ENCODE measurements at places on chromosomes 2 and 18.

DNA sequence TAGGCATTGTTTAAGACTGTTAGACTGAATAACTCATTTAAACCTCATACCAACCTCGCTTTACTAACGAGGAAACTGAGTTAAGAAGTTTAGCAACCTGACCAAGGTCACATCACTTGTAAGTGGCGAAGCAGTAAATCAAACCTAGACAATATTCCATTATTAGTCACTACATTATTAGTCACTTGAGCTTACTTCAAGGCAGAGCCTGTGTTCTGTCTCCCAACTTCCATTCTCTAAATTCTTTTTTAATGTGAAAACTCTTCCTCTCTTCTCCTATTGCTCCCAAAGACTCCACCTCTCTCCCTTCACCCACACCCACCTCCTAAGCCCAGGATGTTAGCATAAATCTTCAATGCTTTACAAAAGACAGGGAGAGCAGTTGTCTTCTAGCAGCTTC, 156.5 kb downstream of the ARL6IP6 start:
- peak; percentile 27 for DNase-seq

- no peak for DNase-seq
Measured at GRCh38 chr2:118878531-118879149, 31.2 kb upstream of the EN1 start.

- DNase-seq: peak; percentile 46
Measured at GRCh38 chr2:152508446-152508845, 173.5 kb downstream of the FMNL2 start.

DNA sequence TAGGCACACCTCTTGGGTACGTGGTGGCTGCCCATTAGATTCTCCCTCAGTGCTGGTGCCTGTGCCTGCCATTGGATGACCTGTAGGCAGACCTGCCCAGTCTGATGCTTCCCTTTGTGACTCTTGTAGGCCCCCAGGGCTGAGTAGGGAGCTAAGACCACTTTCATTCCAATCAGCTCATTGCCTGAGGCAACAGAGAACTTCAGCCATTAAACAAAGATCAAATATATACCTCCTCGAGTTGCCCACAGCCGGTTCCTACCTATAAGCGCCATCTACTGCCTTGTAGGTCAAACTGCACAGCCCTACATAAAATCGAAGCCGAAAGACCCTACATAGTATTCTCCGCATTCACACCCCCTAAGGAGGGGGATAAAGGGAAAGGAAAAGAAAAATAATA, 184.6 kb downstream of the ETAA1 start:
- no peak for DNase-seq

DNA sequence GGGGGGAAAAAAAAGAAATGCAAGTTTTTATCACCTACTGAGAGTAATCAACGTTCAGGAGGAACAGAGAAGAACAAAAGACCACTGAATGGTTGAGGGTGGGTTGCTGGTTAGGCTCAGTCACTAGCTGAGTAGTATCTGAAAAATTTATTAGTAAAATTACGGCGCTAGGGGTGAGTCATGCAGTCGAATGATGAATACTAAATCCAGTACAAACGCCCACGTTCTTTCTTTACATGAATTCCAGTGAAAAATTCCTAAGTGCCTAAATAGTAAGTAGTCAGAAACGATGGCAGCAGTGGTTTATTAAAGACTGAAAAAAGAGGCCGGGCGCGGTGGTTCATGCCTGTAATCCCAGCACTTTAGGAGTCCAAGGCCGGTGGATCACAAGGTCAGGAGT, 52.0 kb downstream of the TEKT4 start:
- DNase-seq: peak; percentile 1

DNA sequence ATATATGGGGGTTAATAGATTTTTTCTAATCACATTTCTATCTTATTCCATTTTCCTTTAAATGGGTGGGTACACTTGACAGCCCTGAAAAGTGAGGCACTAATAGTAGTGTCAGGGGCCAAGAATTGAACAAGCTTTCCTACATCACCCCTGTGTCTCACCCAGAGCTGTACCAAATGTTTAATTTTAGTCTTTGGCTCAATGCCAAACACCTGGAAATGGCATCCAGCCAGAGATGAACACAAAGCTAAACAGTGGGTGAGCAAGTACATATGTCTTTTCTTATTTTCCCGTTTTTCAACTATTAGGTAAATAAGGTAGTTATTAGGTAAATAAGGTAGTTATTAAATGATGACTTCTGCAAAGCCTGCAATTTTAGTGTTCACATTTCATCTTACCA, 276.3 kb upstream of the ERBB4 start:
- DNase-seq: no peak

GRCh38 chr2:188869550-188869949, 104.6 kb upstream of the COL3A1 start:
- no peak for DNase-seq

- DNase-seq: no peak
Measured at GRCh38 chr2:115549611-115550130, 1107.2 kb downstream of the DPP10 start.

DNA sequence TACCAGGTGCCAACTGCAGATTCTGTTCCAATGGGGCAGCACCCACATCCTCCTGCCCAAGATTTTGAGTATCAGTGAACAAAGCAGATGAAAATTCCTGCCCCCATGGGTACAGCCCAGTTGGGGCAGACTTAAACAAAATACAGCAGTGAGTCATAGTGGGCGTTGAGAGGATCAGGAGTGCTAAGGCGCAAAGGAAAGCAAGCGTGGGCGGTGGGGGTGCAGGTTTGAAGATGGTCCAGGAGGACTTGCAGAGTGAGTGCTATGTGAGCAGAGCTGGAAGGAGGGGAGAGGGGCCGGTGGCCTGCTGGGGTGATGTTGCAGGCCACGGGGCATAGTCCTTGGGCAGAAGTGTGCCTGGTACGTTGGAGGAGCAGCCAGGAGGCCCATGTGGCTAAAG, 24.7 kb downstream of the STEAP3 start:
- DNase-seq: peak; percentile 29

DNA sequence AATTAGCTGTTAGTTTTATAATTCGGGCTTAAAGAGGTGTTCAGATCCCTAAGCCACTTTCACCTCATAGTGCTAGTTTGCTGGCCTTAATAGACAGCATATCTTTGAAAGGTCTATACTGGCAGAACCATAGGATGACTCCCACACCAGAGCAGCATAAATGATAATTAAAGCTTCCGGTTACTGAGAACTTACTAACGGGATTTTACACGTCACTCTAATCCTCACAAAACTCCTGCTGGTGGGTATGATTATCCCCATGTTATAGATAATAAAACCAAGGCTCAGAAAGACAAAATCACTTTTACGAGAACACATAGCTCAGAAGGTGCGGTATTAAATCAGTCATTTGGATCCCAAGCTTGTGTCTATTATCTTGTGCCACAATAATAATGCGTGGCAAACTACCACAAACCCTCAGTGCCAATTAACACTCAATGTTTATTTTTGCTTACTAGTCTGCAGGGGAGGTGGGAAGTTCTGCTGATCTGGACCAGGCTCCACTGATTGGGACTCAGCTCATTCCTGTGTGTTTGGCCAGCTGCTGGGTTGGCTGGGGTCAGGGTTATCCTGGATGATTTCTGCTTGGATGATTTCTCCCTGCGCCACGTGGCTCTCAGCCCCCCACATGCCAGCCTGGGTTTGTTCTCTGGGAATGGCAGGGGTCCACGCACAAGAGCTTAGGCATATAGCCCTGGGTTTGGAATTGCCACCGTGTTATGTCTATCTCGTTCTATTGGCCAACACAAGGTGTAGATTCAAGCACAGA, 62.3 kb downstream of the TRIB2 start:
- DNase-seq: no peak

DNA sequence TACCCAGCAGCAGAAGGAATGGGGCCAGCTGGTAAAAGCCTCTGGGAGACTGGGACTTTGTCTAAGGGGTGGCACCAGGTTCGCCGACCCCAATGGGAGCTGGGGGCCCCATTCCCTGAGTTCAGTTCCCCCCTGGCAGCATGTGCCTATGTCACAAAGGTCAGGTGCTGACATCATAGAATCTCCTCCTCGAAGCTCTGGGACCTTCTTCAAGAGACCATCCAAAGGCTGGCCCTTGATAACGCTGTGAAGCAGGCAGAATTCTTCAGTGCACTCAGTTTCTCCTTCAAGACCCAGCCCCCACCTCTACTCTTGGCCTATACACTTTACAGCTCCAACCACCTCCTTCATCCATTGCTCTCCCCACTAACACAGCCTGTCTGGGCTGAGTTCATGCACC, at the start of gene PRR30:
TSS of gene PRR30 (minus strand) at position 101 of the 400 bp plus-strand sequence. CDS start 1,081 bp downstream, outside the sequence.
- no peak for DNase-seq

GRCh38 chr2:177882501-177882900, 190.1 kb downstream of the PDE11A start:
- no peak for DNase-seq

GRCh38 chr2:60965499-60965785, 52.1 kb upstream of the PEX13 start:
- DNase-seq: no peak

DNA sequence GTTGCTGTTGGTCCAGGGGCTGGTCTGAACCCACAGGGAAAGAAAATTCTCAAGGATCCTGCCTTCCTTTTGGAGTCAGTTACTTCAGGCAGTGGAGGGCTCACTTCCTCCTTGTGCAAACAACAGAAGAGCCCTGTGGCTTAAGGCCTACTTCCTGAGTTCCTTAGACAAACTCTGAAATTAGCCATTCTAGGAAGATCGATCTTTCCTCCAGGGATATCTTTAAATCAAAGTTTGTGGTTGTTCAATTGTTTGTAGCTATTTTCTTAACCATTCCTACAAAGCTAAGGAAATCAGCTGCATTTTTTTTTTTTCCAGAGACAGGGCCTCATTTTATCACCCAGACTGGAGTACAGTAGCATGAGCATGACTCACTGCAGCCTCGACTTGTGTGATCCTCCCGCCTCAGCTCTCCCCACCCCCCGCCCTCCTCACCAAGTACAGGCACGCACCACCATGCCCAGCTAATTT, 156.0 kb downstream of the TANC1 start:
- peak; percentile 93 for DNase-seq

- no peak for DNase-seq
Measured at GRCh38 chr2:46812361-46813019, 103.1 kb downstream of the MCFD2 start.

DNA sequence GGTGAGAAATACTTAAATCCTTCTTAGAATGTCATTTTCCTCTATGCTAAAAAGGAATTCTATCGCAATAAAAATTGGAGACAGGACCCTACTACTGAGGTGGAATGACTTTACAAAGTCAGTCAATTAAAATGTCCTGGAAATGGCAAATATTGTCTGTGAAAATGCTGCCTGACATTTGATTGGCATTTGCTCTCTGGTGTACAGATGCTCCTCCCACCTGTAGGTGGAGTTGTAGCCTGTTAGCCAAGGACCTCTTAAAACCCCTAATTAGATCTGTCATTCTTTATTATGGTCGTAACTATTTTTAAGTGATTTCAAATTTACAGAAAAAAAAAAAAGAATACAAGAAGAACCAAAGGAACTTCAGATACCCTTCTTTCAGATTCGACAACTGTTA, 393.1 kb upstream of the KLHL29 start:
- no peak for DNase-seq

DNA sequence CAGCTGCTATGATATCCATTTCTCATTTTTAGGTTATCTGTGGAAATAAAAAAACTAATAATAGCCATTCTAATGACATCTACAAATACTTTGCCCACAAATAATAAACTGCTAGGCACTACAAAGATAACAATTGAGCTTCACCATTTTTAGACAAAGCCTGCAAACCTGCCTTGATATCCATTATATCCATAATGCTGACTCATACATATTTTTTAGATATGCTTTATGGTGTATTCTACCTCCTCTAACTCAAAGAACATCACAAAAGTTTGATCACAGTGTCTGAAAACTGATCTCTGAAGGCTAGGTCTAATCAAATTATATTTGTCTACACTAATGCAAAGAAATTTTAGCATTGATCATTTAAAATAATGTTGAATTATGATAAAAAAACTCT, 138.4 kb downstream of the HNMT start:
- no peak for DNase-seq

DNA sequence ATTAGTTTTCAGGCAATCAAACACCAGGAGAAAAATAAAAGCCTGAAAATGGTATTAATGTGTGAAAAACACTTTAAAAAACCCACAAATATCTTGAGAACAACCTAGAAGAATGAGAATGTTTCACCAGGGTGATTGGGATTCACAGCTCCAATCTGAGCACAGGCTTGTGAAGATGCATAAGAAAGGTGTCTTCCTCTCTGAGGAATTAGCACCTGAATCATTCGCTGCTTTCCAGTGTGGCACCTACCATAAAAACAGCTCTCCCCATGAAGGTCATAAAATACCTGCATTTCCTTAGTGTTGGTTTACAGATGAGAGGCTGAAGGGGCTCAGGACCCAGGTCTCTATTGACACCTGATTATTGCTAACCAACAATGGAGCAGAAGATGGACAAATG, 499.7 kb upstream of the KLHL29 start:
- no peak for DNase-seq

GRCh38 chr2:228372212-228372611, 190.7 kb upstream of the SPHKAP start:
- DNase-seq: no peak

GRCh38 chr2:29817801-29818680, 103.3 kb downstream of the ALK start:
- no peak for DNase-seq

DNA sequence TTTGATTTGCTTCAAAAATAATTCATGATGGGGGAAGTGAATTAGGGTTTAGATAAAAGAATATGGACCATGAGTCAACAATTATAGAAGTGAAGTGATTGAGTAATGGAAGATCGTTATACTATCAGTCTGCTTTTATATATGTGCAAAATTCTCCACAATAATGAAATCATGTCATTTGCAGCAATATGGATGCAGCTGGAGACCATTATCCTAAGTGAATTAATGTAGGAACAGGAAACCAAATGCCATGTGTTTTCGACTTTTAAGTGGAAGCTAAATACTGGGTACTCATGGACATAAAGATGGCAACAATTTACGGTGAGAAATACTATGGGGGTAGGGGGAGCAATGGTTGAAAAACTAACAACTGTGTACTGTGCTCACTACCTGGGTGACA, 144.7 kb upstream of the SRD5A2 start:
- DNase-seq: no peak

GRCh38 chr18:32351032-32351431, 119.7 kb downstream of the GAREM1 start:
- DNase-seq: no peak

DNA sequence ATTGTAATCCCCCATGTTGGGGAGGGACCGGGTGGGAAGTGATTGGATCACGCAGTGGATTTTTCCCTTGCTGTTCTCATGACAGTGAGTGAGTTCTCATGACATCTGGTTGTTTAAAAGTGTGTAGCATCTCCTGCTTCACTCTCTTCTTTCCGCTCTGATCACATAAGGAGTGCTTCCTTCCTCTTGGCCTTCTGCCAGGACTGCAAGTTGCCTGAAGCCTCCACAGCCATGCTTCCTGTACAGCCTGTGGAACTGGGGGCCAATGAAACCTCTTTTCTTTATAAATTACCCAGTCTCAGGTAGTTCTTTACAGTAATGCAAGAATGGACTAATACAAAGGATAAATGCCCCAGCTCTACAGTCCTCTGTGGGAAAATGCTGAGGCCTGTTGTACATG, 437.5 kb upstream of the NXPH2 start:
- DNase-seq: no peak

GRCh38 chr2:134232868-134233727, 20.8 kb upstream of the MGAT5 start:
- no peak for DNase-seq

- DNase-seq: no peak
Measured at GRCh38 chr2:226793646-226794045, 6.0 kb downstream of the IRS1 start.
